Right forelimb (tissue), 1 donor: ENCODE measurements at places on chromosomes 4 and X.

DNA sequence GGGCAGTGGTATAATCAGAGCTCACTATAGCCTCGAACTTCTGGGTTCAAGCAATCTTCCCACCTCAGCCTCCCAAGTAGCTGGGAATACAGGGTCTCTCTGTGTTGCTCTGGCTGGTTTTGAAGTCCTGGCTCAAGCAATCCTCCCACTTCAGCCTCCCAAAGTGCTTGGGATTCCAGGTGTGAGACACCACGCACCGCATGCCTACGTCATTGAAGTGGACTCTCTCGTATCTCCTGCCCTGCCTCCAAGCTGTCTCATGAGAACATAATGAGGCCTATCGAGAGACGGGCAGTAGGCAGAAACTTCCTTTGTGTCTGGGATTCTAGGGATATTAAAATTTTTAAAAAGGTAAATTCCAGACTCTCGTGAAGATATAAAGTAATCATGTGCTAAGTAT is 65.0 kb upstream of the NLGN4X start:
- DNase-seq, result no peak

- no peak for DNase-seq
Measured at GRCh38 chr4:89358935-89359638, 51.5 kb upstream of the GPRIN3 start.

DNA sequence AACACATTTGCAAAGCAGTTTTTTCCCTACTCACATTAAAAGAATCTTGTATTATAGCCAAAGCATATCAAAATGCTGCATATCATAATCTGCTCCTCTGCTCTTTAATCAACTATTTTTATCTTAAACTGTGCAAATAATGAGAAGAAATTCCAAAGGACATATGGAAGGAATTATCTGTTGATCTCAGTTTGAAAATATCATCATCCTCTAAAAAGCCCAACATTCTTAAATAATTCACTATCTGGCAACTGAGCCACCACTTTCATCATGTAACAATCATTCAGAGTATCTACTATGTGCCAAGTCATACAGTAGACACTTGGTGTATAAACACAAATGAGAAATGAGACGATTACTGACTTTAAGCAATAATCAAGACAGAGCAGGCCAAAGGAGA is 63.0 kb downstream of the PRSS12 start:
- DNase-seq, result no peak

GRCh38 chr4:74084984-74085383 is 14.0 kb downstream of the CXCL2 start:
- DNase-seq, result no peak
